ENCODE measurements at places on chromosomes 7 and 10.

DNA sequence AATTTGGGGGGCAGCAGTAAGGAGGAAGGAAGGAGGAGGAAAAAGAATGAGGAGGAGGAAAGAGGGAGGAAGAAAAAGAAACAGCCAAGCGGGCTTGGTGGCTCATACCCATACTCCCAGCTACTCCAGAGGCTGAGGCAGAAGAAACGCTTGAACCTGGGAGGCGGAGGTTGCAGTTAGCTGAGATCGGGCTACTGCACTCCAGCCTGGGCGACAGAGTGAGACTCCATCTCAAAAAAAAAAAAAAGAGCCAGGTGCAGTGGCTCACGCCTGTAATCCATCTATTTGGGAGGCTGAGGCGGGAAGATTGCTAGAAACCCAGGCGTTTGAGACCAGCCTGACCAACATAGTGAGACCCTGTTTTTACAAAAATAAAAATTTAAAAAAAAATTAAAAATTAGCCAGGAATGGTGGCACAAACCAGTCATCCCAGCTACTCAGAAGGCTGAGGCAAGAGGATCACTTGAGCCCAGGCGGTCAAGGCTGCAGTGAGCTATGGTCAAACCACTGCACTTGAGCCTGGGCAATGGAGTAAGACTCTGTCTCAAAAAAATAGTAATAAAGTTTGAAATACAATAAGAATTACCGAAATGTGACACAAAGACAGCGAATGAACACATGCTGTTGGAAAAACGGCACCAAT is 14.1 kb upstream of the CRCP start:
- DNase-seq: no peak

- no peak for DNase-seq
Observed at GRCh38 chr10:95314192-95314918, 23.6 kb upstream of the PDLIM1 start.

- no peak for DNase-seq
Observed at GRCh38 chr7:76380623-76380966, 21.8 kb upstream of the YWHAG start.

DNA sequence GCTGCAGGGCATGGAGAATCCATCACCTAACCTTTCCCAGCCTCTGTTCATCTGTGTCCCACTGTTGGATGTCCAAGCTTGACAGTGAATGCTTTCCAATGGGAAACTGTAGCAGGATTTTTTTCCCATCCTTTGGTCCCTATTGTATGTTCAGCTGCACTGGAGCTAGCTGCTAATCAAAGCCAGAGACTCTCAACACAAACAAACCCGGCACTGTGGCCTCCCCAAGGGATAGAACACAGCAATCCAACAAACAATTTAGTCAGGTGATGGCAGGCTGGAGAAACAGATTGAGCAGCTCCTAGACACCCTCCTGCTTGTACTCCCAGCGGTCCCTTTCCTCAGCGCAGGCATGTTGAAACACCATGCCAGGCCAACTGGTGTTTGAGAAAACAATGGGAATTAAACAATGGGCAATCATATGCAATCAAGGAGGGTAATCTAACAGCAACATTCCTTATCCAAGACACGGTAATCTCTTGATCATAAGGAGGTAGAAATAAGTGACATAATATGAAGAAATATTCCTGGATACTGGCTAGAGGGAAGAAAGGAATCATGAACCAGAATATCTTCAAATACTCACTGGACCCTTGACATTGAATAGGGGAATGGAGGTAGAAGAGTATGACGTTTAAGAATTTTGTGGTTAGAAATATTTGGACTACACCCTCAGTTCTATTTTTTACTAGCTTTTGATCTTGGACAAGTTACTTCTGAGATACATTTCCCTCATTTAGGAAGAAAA is 15.0 kb downstream of the PTN start:
- no peak for DNase-seq

Data from GM13976 (cell line).